ENCODE measurements at places on chromosomes 5 and 9.

- peak; percentile 85 for DNase-seq
Measured at GRCh38 chr5:76402886-76403765, at the start of gene IQGAP2. TSS of gene IQGAP2 (plus strand) at chr5:76403285. CDS start at chr5:76403546, 261 bp downstream.

DNA sequence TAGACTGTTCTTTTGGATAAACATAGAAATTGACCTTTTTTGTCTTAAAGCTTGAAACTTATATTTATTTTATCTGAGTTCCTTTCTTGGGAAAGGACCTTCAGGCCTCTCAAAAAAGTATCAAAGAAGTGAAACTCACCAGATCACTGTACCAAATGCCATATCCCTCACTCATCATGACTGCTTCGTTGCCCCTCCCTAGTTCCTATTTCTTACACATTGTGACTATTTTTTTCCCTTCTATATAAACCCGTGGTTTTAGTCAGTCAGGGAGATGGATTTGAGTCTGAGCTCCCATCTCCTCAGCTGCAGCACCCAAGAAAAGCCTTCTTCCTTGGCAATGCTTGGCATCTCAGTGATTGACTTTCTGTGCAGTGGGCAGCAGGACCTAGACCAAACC is 129.4 kb downstream of the LPAR1 start:
- no peak for DNase-seq

DNA sequence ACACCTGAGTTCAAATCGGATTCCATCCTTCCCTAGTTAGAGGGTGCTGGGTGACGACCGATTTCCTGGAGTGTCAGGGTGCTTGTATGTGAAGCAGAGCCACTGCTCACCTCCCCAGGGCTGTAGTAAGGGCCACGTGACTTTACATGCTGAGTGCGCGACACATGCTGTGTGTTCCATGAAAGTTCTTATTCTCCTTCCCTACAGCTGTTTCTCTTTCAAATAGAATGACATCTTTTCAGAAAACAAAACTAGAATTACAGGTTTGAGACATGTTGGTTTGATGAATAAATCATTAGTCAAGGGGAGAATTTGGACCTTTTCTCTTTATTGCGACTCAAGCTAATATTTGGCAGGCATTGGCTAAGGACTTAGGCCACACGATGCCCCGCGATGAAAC is 113.1 kb downstream of the JMY start:
- DNase-seq, result no peak

GRCh38 chr5:34977934-34978613 is 48.7 kb downstream of the DNAJC21 start:
- no peak for DNase-seq

- no peak for DNase-seq
Measured at GRCh38 chr9:124782661-124783574, 6.0 kb downstream of the OLFML2A start.

- DNase-seq, result no peak
Measured at GRCh38 chr9:6301858-6302257, 26.3 kb upstream of the TPD52L3 start.

DNA sequence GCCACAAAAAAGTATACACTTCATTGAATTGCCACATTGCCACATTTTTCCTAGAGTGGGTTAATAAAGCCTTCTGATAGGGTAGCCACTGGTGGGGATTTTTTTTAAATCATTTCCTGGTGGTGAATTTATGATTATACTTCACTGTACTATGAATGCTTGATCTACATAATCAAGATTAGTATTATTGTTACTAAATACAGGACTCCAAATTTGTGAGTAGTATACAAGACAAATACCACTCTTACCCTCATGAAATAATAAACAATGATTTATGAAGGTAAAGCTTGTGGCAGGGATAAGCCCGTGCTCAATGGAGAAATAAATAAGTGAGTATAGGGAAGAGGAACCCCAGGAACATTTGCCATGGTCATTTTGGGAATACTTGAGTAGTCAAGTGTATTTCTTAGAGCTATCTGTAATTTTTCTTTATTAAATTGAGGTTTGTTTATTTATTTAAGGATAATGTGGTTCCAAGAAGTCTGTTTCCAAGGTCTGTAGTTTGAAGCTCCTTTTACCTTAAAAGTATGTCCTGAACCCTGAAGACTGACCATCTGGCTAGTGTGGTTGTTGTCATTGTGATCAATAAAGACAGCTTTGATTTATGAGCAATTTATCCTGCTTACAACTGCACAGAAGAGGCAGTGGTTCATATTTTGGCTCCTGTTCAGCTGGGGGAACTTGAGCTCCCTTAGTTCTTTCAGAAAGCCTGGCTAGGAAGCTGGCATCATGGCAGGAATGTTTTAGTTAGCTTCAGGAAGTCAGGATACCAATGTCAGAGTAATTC is 118.6 kb downstream of the ZSWIM6 start:
- no peak for DNase-seq

DNA sequence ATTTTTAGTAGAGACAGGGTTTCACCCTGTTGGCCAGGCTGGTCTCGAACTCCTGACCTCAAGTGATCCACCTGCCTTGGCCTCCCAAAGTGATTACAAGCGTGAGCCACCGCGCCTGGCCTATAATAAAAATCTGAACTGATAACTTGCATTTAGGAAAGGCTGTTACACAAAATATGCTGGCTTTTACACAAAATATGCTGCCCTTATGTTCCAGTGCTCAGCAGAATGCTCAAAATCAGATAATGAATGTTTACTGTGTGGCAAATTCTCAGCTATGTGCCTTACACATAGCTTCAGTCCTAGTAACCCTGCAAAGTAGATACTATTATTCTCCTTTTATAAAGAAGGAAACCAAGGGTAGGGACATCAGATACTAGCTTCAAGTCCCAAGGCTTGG is 141.3 kb upstream of the MSX2 start:
- no peak for DNase-seq
